ENCODE measurements at places on chromosomes 12 and 14.

- DNase-seq, result no peak
These were observed 84.7 kb downstream of the SAMD4A start for GRCh38 chr14:54651649-54652048.

DNA sequence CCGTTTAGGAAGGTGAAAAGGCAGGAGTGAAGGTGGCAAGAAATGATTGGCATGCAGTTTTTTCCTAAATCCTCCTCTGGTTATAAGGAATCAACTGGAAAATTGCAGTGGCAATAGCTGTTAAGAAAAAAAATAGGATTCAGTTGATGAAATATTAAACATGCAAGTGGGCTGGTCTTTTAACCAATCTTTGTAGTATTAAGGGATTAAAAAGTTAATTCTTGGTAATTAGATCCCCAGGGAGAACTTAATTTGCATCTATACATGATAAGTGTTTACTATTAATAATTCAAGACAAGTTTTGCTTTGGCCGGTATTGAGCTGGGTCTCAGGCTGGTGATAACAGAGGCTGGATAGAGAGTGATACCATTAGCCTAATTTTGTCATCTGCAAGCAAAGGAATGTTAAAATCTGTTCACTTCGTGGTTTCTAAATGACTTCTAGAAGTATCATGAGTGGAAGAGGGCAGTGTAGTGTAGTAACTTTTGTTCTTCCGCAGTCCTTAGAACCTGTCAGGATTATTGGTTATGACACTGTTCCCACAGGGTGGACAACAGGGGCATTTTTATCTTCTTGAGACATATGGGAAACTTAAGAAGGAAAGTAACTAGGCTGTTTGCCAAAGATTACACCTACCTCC, 118.5 kb downstream of the PRKCH start:
- DNase-seq, result no peak

DNA sequence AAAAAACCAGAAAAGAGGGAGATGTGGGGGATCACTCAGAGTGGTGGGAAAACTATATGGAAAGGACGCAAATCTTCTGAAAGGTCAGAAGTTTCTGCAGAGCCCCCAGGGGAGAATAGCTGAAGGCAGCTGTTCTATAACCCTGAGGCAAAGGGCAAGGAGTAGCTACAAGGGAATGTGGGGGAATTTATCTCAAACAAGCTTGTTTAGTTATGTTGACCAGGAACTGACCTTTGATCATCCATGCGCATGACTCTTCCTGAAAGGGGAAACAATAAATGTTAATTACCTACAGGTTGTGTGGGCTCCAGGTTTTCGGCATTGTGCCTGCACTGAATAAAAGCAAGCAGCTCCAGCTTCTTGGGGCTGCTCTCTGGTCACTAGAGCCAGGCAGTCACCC, 968.5 kb downstream of the AACS start:
- DNase-seq, result no peak

GRCh38 chr12:55614764-55615163, 21.9 kb upstream of the OR10P1 start:
- no peak for DNase-seq

All from cardiac septum (tissue), 1 donor.